ENCODE measurements at places on chromosomes 7 and 10.
A peak's percentile ranks its signal among the peaks of the same experiment; 100 is the strongest.

DNA sequence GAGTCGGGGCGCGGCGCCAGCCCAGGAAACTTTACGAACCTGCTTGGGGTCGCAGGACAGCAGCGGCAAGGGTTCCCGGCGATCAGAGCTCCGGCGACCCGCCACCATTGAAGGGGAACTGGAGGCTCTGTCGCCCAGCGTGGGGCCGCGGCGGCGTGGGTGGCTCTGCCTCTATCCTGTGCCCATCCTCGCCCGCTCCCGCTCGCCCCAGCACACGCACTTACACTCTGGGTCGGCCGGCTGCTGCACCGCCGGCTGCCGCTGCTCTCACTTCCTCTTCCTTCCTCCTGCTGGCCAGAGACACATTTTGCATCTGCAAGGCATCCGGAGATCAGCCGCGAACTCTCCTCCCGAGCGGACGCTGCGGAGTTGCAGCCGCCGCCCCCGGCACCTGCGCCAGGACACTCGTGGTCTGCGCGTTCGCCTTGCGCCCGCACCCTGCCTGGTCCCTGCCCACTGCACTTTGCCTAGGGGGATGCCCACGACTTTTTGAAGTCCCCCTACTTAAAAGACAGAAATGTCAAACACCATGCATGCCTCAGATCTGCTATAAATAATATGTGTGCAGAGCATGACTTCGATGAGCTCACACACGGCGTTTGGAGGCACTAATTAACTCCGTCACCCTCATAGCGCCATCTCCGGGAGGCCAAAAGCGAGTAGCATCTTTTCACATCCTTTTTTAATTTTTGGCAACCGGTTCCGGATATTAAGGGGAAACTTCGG is at the start of gene ELMO1:
Gene ELMO1, minus strand, starts transcription at position 229 of the 726 bp plus-strand sequence. CDS start 106,174 bp downstream, outside the sequence.
- peak; percentile 87 for DNase-seq

- DNase-seq: no peak
Measured at GRCh38 chr7:24299192-24299591, 15.2 kb downstream of the NPY start.

DNA sequence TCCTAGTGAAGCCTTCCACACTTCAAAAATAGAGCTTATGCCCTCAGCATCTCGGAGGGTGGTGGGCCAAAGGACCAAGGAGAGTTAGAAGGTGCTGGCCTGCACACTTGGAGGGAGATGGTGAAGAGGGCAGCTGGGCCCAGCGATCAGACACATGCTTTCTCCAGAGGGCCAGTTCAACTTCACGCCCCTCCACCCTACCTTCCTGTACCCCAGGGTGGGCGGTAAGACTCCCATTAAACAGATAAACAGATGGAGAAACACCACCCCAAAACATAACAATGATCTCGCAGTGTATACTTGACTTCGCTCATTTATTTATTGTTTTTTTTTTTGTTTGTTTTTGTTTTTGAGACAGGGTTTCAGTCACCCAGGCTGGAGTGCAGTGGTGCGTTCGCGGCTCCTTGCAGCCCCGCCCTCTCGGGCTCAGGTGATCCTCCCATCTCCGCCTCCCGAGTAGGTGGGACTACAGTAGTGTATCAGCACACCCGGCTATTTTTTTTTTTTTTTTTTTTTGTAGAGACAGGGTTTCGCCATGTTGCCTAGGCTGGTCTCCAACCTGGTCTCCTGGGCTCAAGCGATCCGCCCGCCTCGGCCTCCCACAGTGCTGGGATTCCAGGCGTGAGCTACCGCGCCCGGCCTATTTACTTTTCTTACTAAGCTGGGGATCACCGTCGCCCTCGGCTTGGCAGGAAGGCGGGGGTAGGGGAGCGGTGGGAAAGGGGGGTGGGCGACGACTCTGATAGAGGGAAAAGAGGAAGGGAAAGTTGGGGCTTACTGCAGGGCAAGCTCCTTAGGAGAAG is 1.8 kb downstream of the C10orf95 start:
- peak; percentile 80 for DNase-seq

GRCh38 chr7:133941496-133941895 is 185.6 kb upstream of the LRGUK start:
- DNase-seq: no peak

GRCh38 chr10:132613566-132614348 is 76.2 kb downstream of the INPP5A start:
- DNase-seq: no peak

GRCh38 chr10:25175527-25176420 is 973 bp downstream of the GPR158 start:
- no peak for DNase-seq

DNA sequence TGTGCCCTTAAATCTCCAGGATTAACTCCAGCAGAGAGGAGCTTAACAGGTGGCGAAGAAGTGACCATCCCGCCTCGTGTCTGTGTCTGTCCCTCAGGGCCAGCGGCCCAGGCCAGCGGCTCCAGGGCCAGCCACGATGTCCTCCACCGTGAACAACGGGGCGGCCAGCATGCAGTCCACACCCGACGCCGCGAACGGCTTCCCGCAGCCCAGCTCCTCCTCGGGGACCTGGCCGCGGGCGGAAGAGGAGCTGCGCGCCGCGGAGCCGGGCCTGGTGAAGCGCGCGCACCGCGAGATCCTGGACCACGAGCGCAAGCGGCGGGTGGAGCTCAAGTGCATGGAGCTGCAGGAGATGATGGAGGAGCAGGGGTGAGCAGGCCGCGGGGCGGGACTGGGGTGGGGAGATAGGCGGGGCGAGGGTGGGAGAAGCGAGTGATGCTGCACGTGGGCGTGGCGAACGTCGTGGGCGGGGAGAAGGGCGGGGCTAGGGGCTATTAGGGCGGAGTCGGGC is 33.3 kb downstream of the SRRM3 start:
- no peak for DNase-seq

DNA sequence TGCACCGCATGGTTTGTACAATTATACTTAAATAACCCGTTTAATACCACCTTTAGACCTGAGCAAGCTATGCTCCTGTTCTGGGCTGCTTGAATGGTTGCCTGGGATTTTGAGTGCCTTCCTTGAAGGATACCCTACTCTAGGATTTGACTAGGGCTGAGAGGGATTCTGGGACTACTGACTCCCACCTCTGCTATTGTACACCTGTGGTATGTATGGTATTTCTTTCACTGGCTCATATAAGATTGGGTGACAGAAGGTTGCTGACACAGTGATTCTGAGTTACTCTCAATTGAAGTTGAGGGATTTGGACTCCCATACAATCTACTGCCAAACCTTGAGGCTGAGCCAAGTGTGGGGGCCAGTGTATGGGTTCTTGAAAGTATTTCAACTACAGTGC is 494.4 kb upstream of the SEMA3D start:
- DNase-seq: no peak

- DNase-seq: no peak
Measured at GRCh38 chr10:15324113-15324512, 47.0 kb downstream of the FAM171A1 start.

GRCh38 chr10:55631071-55631654 is 729.9 kb downstream of the ZWINT start:
- DNase-seq: peak; percentile 60

GRCh38 chr7:44077681-44078091 is 4.6 kb downstream of the POLM start:
- no peak for DNase-seq

DNA sequence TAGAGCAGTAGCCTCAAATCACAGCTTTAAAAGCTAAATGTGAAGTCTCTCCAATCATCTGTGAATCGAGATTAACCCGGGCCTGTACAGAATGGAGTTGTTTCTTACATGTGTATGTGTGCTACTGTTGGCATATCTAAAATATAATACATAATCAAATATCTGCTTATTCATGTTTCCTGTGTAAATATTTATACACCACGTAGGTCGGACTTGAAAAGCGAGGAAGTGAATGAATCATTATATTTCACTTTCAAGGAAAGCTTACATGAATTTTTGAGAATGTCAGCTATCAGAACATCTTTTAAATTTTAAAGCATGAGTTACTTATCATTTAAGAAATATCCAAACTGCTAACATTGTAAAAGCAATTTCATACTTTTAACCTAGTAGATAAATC is 233.3 kb downstream of the SLC25A13 start:
- DNase-seq: no peak

DNA sequence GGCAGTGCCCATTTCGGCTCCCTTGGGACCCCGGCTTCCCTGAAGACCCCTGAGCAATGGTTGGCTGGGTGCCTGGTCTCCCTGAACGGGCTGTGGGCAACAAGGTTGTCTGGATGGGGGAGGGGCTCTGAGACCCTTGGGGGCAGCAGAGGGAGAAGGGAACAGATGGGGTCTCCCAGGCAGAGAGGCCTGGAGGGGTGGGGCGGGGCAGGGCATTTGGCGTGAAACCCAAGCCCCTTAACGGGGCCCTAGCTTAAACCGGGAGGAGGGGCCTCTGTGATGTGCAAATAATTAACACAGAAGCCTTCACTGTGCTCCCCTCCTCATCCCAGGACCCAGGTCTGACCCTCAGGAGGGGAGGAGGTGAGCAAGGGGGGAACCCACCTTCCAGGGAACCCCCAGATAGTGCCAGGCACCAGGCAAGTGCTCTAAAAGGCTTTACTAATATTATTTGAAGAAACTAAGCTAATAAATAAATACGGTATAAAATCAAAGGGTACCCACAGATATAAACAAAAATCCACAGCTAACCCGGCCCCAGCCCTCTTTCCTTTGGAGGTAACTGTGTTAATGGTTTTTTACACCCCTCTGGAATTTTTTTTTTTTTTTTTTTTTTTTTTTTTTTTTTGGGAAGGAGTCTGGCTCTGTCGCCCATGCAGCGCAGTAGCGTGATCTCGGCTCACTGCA is 170.8 kb downstream of the RNF216 start:
- DNase-seq: peak; percentile 63

DNA sequence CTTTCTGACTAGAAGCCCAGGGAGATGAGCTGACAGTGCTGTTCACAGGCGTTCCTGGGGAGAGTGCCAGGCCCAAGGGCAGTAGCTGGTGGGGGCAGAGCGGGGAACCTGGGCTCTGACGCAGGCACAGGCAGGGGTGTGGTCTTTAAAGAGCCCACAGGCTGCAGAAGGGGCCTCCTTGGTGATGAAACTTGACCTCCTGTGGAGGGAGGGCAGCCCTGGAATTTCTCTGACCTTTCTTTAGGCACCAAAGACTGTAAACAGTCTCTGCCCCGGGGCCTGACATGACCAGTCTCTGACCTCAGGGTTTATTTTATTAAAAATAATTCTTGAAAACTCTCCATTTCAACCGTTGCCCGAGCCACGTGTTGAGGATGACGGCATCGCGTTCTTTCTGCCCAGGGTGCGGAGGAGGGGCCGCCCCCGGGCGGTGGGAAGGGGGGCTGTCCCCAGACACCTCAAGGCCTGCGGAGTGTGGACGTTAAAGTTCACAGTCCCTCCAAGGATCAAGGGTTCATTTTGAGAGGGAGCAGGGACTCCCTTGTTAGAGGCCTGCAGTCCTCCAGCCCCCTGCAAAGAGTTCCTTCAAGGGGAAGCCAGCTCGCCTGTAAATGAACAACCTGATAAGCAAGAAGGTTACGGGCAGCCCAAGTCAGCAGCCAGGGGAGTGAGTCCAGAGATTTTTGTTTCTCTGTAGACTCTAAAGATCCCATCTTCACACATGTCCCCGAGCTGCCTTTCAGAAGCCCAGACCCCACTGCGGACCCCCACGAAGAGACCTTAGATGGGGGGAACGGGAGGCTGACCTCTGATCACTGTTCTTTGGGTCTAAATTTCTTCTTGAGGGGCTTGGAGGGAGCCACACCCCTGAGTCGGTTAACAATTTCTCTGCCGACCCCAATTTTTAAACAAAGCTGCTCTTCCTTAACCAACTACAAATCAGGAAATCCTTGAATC is 128.9 kb downstream of the VIPR2 start:
- DNase-seq: no peak

GRCh38 chr7:1368682-1369571 is 90.3 kb downstream of the MICALL2 start:
- DNase-seq: peak; percentile 98

- no peak for DNase-seq
Measured at GRCh38 chr10:45179691-45180090, 135.7 kb downstream of the OR13A1 start.

GRCh38 chr10:16942381-16943078 is 125.3 kb upstream of the RSU1 start:
- DNase-seq: no peak

DNA sequence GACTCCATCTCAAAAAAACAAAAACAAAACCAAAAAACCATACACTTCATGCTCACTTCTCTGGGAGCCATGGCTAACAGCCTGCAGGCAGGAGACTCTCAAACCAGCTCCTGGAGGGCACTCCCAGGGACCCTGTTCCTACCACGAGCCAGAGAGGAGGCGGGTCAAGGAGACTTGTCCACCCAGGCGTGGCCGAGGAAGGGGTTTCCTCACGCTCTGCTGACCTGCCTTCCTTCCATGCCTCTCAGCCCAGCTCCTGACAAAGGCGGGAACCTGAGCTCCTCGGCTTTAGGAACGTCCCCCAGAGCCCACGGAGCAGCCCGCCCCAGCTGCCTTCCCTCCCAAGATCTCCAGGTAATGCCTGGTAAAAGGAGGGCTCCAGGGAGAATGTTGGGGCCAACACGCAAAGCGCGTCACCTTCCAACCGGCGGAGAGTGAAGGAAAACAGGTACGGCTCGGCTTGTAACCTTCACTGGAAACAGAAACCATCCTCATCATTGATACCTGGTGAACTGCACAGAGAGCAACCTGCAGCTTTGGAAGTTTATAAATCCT is 9.5 kb downstream of the GPR146 start:
- no peak for DNase-seq

DNA sequence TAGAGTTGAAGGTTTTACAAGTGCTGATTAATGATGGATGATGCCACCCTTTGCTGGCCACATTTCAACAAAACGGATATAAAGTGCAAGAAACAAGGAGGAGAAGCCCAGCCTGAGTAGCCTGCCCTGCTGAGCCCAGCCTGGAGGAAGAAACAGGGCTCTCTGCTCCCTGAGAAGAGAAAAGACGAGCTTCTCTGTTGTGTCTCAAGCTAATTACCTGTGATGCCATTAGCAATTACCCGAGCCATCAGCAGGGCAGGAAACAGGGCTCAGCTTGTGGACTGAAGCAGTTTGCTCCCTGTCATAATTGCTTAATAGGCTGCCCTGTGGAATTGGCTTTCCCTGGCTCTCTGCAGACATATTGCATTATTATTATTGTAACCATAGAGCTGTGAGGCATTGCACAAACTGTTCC is 709.3 kb upstream of the AUTS2 start:
- DNase-seq: no peak

DNA sequence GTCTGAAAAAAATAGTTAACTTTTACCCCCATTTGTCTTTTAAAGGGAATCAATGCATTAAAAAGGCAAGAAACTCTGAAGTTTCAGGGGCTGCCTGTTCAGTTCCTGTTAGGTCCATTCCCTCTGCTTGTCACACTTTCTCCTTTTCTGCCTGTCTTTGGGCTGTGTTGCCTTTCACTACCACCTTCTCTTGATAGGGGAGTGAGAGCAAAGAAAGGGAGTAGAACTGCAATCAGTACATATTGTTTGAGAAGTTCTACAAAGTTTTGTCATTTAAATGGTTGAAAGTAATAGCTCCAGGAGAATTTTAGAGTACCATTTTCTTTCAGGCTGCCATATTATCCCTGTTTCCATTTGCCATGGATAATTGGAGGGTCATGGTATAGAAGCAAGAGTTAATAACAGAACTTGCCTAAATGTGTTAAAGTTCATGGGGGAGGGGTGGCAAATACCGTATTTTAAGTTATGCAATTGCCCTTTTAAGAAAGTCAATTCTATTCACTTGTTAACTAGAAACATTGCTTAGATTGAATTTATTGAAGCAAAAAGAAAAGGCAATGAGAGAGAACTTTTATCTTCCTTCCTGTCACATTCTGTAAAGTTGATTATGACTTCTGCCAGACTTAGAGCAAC is 38.6 kb downstream of the MPLKIP start:
- DNase-seq: no peak

- no peak for DNase-seq
Measured at GRCh38 chr10:13592306-13592705, 5.5 kb downstream of the PRPF18 start.
